ENCODE measurements at places on chromosomes 1 and 21.

- no peak for DNase-seq
Observed at GRCh38 chr1:184811439-184812111, 56.9 kb upstream of the EDEM3 start.

DNA sequence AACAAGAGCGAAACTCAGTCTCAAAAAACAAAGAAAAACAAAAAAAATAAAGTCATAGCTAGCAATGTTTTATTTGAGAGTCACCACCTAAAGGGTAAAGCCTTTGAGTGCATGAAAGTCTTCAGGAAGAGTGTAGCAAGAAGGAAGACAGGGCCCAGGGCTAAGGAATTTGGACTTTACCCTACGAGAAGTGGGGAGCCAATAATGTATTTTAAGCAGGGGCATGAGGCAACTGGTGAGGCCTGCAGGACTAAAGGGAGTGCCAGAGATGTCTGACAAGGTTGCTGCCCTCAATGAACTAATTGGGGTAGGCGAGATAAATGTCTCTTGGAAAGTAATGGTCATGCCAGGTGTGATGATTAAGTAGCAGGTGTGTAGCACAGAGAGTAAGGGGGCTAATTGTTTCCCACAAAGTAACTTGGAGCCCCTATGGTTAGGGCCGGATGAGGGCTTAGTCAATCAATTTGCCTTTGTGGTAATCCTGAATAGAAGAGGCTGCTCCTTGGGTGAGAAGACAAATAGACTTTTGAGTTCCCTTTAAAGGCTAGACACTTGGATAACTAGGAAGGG, 31.6 kb upstream of the CACNA1E start:
- DNase-seq = no peak

DNA sequence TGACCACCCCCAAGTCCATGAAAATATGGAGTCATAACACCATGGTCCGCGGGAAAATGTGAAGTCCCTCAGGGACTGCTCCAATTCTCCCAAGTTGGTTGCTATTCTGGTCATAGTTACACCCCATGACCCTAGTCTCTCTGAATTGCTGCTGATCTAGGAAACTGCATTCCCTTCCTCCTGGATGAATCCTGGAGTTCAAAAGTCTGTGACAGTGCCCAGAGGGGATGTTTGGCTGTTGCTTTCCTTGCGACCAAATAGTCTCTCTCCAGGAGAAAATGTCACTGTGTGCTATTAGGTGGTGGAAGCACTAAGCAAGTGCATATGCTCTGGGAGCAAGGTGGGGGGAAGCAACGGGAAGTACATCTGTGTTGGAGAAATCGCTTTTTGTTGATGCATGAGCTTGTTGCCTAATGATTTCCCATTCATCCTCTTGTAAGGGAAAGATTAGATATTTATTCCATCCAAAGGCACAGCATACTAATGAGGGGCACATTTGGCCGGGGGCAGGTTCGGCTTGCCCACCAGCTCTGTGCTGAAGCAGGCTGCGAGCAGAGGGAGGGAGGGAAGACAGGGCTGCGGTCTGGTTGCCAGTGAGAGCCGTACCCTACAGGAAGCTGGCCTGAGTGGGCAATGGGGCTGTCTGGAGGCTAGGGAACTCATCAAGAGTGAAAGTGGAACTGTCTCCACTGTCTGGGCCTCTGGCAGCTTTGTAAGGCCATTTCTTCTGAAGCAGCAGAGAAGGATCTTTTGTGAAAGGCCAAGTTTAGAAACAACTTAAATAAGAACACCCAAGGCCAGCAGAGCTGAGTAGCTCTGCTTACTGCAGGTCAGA, 27.2 kb downstream of the SYT6 start:
- DNase-seq = no peak

- DNase-seq = no peak
Observed at GRCh38 chr1:30545365-30545764, 178.0 kb downstream of the MATN1 start.

- DNase-seq = peak; percentile 58
Observed at GRCh38 chr1:151494741-151495281, 16.4 kb upstream of the CGN start.

DNA sequence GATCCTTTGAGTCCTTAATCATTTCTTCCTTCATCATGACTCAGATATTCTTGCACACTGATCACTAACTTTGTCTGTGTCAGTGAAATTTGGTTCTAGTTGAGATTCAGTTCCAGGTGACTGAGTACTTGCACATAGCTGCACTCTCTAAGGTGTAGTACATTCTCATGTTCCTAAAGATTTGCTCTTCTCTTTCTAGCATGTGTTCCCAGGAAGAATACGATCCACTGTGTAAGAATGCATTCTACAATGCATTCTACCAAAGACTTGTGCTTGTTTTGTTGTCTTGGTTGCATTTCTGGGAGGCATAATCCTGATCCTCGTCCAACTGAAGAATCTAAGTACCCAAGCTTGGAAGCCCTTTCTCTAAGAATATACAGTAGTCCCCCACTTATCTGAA, 104.3 kb upstream of the CDC42BPA start:
- DNase-seq = no peak

- no peak for DNase-seq
Observed at GRCh38 chr1:84642774-84643173, 47.5 kb downstream of the SSX2IP start.

- DNase-seq = peak; percentile 94
Observed at GRCh38 chr1:211735208-211736170, 60.1 kb upstream of the NEK2 start.

GRCh38 chr1:109466452-109467300, at the start of gene SYPL2:
Gene SYPL2, plus strand, starts transcription at chr1:109466546. Its CDS starts 298 bp downstream, at chr1:109466844.
- peak; percentile 30 for DNase-seq
